ENCODE measurements at places on chromosomes 12 and 14. TPM values are rescaled to one million over a fixed set of nuclear protein-coding genes. Genes with fewer than 3 reads are reported as not detected.
A peak's percentile ranks its signal among the peaks of the same experiment; 100 is the strongest.

OASL gene
- total RNA-seq = 21.1 TPM

AKAP6 gene
- total RNA-seq = 0.82 TPM

PLEK2 gene
- 9.1 TPM for total RNA-seq

GRCh38 chr14:39395555-39396254, 36.5 kb downstream of the FBXO33 start:
- no peak for DNase-seq

DNA sequence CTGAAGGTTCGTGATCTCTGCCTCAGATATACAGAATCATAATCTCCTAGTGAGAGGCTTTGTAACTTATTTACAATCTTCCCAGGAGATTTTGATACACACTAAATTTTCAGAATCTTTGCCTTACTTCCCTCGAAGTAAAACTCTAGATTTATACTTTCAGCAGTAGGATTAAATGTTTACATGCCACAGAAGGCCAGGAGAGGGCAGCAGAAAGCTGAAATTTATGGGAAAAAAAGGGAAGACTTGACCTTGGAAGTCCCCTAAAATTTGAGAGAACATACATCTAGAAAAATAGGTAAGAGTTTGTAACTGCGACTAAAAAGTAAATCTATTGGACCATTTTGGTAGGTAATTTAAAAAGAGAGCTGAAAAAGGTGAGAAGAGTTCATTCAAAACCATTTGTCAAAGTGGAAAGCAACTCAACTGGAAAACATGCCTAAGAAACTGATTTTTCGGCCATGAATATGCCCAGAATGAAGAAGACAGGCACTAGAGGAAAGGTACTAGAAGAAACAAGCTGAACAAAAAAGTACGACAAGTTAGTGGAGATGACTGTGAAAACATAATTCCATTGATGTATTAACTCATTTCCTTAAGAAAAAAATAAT, 242.0 kb upstream of the MDGA2 start:
- DNase-seq = no peak

- no peak for DNase-seq
Measured at GRCh38 chr12:93387780-93388179, 10.1 kb downstream of the NUDT4 start.

GRCh38 chr14:80215756-80216581, 4.7 kb upstream of the DIO2 start:
- peak; percentile 24 for DNase-seq

GRCh38 chr12:117850048-117850447, 118.7 kb downstream of the KSR2 start:
- no peak for DNase-seq

- DNase-seq = no peak
Measured at GRCh38 chr12:52082026-52082668, 2.6 kb downstream of the SMIM41 start.

- no peak for DNase-seq
Measured at GRCh38 chr14:60303745-60304144, 54.7 kb downstream of the PPM1A start.

DNA sequence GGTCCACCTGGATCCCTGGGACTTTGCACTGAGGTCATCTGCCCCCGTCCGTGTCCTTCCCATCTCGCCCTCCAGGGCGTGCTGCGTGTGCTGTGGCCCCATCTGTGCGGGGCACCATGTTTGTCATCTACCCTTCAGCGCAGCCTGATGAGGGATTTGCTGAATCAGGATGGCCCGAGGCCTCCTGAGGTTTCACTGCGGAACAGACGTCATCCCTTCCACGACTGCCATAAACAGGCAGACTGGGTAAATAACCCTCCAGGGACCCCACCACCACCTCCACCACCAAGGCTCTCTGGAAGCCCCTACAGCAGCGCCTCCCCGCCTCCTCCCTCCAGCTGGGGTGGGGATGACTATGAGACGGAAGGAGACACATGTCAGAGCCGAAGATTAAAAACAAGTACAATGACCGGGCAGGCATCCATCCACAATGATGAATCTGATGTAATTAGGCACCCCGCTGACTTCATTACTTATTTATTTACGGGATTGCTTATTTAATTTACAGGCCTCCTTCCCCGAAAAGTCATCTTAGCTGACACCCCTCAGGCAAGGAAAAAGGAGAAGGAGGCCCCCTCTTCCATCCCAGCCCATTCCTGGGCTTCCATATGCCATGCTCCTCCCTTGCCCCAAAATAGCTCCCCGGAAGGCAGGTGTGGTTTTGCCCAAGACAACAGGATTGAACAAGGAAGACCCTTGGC, 39.4 kb downstream of the NCOR2 start:
- DNase-seq = no peak
